ENCODE measurements at places on chromosomes 6 and 20. TPM values are rescaled to one million over a fixed set of nuclear protein-coding genes. Genes with fewer than 3 reads are reported as not detected.

DNA sequence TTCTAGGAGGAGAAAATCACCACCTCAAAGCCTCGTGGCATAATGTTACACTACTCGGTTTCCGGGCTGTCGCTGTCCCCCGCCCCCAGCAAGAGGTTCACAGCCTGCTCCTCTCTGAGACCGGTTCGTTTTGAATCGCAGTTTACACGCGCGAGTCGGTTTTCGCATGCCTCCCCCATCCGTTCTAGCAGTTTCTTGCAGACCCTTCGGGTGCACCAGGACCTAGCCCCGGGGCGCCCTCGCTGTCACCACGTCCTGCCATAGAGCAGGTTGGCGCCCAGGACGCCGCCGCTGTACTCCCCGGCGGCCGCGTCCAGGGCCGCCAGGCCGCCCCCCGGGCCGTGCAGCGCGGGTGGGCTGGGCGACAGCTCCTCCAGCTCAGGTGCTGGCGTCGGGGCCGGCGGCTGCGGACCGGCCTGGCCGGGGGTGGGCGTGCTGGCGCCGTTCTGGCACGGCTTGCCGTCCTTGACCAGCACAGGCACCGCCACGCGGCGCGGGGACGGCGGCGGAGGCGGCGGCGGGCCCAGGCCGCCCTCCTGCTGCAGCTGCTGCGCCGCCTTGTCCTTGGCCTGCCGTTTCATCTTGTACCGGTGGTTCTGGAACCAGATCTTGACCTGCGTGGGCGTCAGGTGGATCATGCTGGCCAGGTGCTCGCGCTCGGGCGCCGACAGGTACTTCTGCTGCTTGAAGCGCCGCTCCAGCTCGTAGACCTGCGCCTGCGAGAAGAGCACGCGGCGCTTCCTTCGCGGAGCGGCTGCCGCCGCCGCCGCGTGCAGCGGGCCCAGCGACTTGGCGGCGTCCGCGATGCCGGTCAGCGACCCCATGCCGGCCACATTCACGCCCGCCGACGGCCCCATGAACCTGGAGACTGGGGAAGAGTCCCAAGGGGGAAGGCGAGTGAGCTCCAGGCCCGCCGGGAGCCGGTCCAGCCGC is 1.4 kb downstream of the NKX2-4 start:
- DNase-seq, result no peak

GRCh38 chr6:93218096-93218495 is 201.3 kb downstream of the EPHA7 start:
- no peak for DNase-seq

GRCh38 chr20:50315586-50316551 is 125.2 kb downstream of the CEBPB start:
- no peak for DNase-seq

DNA sequence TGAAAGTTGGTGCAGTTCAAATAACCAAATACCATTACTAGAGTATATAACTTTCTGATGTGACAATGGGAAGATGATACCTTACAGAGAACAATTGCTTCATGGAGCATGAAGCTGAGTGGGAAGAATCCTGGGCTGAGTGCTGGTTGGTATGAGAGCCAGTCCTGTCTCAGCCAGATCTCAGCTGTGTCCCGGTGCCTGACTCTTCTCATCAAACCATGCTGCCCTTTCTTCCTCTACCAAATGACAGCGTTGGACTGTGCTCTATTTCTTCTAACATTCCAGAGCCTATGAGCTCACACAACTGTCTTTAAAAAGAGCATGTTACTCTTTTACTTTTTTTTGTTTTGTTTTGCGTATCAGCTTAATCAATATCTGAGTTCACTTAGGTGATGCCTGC is 27.5 kb upstream of the PBOV1 start:
- DNase-seq, result no peak

DNA sequence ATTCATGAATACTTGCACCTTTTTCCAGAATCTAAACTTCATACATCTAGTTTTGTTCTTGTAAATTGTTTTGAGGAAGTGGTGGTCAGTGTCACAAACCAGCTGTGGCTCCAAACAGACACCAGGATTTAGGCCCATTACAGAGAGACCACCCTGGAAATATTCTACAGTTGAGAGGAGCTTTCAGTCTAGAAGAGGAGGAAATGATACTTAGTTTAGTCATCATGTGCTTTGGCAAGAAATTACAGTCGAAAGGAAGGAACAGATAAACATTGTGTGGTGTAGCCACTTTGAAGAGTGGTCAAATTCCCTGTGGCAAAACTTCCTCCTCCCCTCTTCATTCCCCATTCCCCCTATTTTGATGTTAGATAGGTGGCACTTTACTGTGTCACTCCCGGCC is 15.7 kb downstream of the DCBLD1 start:
- no peak for DNase-seq

- DNase-seq, result no peak
Measured at GRCh38 chr6:118309337-118310093, 238.6 kb upstream of the PLN start.

DNA sequence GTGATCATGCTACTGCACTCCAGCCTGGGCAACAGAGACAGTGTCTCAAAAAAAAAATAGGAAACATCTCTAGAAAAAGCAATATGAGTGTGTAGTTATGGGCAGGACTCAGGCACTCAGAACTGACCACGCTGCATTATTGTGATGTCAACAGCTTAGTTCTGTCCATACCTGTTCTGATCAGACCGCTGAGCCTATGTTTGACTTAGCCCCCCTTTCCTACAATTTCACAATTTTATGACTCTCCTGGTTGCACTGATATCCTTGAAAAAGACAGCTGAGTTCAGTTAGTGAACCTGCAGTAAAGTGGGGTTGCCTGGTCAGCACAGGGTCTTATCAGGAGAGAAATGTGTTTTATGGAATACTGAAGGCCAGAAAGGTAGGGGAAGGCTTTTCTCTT is 37.8 kb upstream of the PRDM1 start:
- DNase-seq, result no peak

DNA sequence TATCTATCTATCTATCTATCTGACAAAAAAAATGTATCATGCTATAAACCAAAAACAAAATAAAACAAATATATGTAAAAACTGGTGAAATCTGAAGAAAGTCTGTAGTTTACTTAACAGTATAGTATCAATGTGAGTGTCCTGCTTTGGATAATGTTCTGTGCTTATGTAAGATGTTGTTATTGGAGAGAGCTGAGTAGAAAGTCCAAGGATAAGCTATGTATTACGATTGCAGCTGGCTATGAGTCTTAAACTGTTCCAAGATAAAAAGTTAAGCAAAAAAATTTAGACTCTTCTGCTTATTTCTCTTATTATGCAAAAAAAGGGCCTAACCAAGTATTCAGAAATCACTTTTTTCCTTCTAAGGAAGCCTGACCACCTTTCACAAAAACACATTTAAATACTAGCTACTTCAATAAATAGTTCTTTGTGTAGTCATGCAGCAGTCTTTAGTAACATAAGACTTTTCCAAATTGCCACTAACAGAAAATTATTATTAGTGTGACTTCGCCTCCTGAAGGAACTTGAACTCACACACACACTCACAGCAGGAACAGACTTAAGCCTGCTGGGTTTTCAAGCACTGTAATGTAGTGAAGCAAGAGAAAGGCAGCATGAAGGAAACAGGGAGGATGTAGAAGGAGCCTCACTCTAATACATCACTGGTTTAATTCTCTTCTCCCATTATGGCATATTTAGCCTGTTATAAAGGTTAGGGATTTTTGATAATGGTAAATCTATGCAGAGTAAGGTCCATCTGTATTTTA is 265.8 kb upstream of the GJE1 start:
- no peak for DNase-seq

GRCh38 chr6:71187141-71187540 is 101.5 kb upstream of the OGFRL1 start:
- DNase-seq, result no peak

DNA sequence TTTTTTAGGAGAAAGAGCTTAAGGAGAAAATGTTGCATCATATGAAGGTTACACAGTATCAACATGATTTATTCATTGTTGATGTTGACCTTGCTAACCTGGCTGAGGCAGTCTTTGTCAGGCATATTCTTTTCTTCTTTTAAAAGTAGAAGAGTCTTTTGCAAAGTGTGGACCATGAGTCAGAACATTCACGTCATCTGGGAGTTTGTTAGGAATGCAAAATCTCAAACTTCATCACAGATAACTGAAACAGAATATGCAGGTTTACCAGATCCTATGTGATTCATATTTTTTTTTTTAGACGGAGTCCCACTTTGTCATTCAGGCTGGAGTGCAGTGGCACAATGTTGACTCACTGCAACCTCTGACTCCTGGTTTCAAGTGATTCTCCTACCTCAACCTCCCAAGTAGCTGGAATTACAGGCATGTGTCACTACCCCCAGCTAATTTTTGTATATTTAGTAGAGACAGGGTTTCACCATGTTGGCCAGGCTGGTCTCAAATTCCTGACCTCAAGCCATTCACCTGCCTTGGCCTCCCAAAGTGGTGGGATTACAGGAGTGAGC is 530.4 kb upstream of the BTBD3 start:
- no peak for DNase-seq

DNA sequence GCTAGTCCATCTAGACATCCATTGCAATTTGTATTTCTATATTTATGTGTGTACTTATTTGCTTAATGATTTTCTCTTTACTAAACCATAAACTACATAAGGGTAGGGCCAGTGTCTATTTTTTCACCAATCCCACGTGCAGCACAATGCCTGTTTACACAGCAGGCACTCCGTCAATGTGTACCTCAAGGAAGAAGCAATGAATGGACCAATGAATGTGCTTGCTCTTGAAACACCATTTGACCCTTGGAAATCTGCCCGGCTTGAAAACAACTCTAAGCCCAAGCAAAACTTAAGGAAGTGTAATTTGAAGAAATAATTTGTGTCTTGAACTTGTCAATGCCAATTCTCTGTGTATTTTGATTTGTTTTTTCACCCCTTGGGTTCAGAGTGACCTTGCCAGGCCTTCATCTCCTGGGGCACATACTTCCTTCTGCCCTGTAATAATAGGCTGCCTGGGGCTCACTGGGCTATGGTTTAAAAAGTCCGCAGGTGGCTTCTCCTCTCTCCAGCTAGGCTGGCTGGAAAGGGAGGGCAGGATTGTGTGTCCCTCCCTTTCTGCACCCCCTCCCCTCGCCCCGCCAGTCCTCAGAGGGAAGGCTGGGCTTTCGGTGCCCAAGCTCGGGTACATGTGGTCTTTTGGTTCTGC is 140.8 kb upstream of the ARMC2 start:
- DNase-seq, result no peak

DNA sequence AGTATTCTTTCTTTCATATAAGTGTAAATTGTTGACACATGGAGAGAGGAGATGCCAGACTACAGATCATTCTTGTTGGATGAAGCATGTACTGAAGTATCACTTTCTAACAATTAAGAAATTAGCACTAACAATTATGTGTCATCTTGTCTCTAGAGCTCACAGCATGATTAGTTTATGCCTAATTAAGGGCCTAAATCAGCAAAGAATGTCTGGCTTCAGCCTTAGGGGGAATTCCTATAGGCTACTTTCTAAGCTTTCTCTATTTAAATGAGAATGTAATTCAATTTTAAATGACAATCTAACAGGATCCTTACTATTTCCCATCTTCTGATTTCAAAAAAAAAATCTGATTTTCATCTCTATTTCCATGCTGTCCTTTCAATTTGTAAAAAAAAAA is 371.0 kb downstream of the EPHA7 start:
- DNase-seq, result no peak

GRCh38 chr6:169019727-169020491 is 233.7 kb downstream of the THBS2 start:
- DNase-seq, result no peak

DNA sequence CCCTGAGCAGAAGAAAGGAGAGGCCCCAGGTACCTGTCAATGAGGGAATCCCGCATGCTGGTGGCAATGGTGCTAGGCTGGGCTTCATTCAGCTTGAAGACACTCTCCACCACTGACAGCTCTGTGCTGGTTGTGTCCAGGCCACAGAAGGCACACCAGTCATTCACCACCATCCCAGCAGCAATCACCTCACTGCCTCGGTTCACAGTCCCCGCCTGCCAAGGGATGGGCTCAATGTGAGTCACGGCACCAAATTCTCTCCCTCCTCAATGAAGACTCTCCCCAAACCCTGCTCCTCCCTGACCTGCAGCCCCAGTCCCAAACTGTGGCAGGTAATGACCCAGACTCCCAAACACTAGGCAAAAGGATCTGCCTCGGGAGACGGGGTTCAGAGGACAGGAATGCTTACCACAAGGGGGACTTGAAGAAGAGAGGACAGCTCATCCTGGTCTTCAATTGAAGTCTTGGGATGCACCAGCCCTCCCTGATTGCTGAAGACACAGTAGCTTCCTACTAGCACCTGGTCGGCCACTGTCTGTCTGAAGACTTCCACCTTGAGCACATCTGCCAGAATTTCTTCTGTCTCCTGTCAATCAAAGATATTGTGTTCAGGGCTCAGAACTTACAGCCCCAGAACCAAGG is 1.7 kb upstream of the MMP24OS start:
- DNase-seq, result no peak

DNA sequence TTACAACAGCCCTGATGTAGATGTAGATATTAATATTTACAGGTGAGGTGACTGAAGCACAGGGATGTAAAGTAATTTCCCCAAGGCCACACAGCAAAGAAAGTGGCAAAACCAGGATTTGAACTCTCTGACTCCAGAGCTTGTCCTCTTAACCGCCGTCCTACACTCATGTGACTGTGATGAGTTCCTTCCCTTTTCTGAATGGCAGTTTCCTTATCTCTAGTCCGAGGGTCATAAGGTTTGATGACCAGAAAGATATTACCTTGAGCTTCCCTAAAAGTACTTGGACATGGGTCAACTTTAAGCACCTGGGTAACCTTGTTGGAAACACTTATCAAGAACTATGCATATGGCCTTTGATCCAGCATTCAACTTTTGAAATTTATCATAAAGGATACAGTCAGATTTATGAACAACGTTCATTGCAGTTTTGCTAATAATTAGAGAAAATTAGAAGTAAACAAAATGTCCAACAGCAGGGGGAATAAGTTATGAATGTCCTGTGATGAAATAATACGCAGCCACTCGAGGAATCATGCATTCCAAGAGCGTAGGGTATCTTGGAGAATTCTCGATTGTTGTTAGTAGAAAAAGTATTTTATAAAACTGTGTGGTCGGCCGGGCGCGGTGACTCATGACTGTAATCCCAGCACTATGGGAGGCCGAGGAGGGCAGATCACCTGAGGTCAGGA is 2.3 kb upstream of the TLDC2 start:
- no peak for DNase-seq

Gene PTGIS
- 24.2 TPM for total RNA-seq

Gene C20orf141
- total RNA-seq, result not detected

Gene MYB
- total RNA-seq, result 0.27 TPM

Gene CLPSL2
- total RNA-seq, result not detected

Gene CST8
- not detected for total RNA-seq

Gene GLP1R
- 6.8 TPM for total RNA-seq

Gene ZNF391
- 0.89 TPM for total RNA-seq

Gene PARD6B
- total RNA-seq, result 5.6 TPM

Gene ANGPT4
- 0.05 TPM for total RNA-seq

Gene DPPA5
- total RNA-seq, result not detected

Gene PBOV1
- not detected for total RNA-seq

Gene RSPO3
- total RNA-seq, result 0.92 TPM

Gene RNF114
- 47.6 TPM for total RNA-seq

Gene MEI4
- total RNA-seq, result 0.65 TPM

Gene MAPK13
- total RNA-seq, result 0.70 TPM

Gene CPXM1
- 2.3 TPM for total RNA-seq

Measured in Right ventricle myocardium inferior (tissue), 1 donor.